Myocyte (in vitro differentiated cells): ENCODE measurements at places on chromosomes 2 and 18.

DNA sequence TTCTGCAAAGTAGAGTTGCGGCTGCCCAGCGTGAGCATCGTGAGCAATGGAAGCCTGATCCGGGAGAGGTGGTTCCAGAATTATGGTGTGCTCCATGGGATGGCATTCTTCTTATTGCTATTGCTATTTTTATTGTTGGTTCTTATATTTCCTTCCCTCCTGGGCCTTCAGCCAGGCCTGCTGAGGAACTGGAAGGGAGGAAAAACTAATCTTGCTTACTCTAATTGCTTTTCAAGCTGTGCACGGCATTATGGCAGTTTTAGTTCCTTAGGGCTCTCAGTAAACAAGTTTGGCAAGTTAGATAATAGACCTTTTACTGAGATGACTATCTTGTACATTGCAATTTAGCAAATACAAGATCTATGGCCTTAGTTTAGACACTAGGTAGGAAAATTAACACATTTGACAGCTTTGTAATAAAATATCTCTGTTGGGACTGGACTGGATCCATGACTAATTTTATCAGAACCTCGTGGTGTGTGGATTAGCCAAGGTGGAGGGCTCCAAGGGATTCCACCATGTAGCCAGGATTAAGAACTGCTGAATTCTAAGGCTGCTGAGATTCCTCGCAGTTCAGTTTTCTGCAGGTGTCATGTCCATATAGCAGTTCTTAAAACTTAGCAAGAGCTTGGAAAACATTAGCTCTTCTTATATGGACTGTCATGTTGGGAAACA, 6.0 kb downstream of the RSAD2 start:
- no peak for DNase-seq

- no peak for DNase-seq
Observed at GRCh38 chr2:17667898-17668297, 85.7 kb downstream of the SMC6 start.

- no peak for DNase-seq
Observed at GRCh38 chr18:56662063-56662408, 10.9 kb downstream of the WDR7 start.

DNA sequence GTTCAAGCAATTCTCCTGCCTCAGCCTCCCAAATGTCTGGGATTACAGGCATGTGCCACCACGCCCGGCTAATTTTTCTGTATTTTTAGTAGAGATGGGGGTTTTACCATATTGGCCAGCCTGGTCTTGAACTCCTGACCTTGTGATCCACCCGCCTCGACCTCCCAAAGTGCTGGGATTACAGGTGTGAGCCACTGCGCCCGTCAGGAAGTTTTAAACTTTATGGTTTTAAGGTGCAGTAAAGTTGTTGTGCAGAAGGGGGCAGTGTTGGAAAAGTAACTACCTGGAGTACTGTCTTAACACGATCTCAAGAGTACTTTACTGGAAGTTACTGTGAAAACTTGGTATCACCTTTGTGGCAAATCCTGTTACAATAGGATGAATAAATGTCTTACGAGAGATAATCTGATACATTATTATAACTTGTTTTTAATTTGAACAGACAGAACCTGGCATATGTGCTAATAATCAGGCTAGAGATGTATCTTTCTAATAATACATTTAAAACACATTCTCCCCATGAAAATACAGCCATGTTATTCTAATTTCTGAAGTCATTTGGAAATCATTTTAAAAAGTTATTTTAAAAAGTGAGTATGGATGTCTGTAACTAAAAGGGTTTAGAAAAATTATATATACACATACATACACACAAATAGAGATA, 10.8 kb downstream of the SPDYA start:
- DNase-seq = peak; percentile 60

DNA sequence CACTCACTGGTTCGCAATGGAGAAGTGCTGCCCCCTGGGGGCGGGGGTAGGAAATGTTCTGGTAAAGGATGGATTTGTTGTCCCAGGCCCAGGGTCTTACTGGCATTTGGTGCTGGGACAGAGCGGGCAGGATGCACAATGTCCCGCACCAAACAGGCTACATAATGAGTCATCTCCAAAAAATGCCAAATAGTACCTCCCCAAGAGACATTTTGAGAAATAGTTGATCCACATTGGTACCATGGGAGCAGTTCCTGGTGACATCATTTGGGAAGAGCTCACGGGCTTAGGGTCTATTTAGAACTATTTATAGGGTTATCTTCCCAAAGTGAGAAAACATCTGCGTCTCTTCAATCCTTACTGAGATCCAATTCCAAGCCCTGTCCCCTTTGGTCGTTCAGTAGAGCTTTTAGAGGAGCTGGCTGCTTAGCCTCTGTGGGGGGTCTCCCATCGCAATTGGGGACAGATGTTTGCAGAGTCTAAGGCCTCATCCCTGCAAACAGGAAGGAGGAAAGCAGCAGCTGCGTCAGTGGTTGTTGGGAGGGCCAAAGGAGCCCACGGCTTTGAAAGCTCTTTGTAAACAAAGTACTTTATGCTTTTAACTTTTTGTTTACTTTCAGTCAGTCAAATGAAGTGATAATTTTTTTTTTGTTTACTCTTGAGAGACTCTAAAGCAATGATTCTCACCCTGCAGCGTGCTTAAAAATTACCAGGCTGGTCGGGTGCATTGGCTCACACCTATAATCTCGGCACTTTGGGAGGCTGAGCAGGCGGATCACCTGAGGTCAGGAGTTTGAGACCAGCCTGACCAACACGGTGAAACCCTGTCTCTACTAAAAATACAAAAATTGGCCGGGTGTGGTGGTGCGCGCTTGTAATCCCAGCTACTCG, 49.3 kb downstream of the GREB1 start:
- DNase-seq = peak; percentile 77

DNA sequence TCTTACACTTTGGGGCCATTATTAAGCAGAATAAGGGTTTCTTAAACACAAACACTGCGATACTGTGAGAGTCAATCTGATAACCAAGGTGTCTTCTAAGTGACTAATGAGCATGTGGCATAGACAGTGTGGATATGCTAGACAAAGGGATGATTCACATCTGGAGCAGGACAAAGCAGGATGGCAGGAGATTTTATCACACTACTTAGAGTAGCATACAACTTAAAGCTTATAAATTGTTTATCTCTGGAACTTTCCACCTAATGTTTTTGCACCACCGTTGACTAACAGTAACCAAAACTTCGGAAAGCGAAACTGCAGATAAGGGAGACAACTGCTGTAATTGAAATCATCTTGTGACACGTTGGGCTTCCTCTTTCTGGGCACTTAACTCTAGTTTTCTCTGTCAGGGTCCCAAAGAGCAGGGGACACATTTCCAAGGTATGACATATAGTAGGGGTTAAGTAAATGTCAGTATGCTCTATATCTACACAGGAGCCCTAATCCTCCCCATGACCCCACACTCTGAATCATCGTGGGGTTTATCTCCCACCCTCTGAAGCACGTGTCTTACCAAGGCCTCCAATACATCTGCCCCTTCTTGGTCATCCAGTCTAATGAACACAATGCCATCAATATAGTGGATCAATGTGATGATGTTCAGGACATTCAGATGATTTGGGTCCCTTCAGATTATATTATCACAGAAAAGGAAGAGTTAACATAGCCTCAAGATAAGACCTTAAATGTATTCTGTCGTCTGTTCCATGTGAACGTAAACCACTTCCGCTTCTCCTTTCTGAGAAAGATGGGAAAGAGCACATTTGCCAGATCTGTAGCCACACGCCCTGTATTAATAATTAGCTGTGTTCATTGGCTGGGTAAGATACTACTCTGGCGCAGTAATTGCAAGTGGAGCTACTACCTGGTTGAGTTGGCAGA, 78.7 kb downstream of the FTCDNL1 start:
- DNase-seq = no peak

- peak; percentile 61 for DNase-seq
Observed at GRCh38 chr2:127045792-127046501, 61.0 kb downstream of the BIN1 start.

- DNase-seq = no peak
Observed at GRCh38 chr2:63789338-63790020, 52.2 kb upstream of the UGP2 start.

DNA sequence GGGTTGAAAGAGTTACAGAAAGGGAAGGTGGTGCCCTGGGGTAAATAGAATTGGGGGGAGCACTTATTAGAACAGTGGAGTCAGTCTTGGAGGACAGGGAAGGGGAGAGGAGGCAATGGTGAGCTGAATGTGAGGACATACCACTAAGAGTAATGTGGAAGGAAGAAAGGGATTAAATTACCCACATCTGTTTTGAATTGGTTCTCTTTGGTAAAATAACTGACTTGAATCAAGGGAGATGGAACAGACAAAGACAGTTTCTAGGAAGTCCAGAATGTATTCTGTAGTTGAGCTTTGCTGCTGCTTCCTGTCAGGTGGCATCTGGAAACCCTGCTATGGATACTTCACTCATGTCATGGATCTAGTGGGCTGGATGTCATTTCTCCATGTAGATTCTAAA, 6.7 kb downstream of the SETBP1 start:
- DNase-seq = no peak

DNA sequence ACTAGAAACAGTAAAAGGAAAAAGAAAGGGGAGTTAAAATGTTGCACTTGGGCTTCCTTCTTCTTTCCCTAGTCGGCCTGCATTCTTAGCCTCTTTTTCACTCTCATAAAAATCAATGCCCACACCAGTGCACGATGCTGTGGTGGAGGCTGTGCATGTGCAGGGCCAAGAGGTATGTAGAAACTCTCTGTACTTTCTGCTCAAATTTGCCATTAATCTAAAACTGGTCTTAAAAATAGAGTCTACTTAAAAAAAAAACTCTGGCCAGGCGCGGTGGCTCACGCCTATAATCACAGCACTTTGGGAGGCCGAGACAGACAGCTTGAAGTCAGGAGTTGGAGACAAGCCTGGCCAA, 11.1 kb downstream of the TRAPPC8 start:
- DNase-seq = no peak

GRCh38 chr2:158202161-158202815, 100.6 kb downstream of the UPP2 start:
- peak; percentile 13 for DNase-seq

DNA sequence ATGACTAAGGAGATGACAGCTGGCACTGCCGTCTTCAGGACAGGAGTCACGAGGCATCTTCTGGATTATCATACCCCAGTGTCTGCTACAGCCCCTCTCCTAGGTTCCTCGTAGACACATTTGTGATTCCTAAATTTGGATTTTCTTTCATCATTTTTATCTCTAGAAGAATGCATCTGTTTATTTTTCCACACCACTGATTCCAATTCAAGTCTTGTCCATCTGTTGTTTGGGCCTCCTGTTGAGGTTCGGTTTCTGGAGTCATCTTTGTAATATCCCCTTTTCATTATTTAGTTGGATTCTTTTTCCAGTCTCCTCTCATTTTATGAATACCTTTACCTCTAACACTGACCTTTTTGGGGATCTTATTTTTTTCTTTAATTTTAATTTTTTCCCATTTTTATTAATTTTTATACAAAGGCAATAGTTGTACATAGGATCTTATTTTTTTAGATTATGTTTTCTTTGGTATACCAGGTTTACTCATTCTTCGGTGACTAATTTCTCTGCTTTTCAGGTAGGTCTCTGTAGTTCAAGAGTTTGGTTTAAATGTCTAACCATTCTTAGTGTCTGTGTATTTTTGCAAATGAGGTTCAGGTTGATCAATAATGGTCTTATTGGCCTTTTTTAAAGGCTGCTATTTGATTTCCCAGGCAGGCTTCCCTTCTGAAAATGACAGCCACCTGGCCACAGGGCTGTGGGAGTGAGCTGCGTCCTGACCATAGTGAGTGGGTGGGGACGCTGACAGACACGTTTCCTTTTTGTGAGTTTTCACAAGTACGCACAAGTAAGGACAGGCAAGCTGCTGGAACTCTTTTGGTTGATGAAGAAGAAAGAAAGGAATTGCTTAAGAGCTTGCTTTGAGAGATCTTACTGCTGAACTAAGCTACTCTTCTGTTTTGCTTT, 34.5 kb downstream of the FARP2 start:
- DNase-seq = no peak

GRCh38 chr18:41373612-41374011, 581.4 kb upstream of the PIK3C3 start:
- DNase-seq = no peak

- DNase-seq = no peak
Observed at GRCh38 chr2:86237172-86237571, 37.9 kb downstream of the MRPL35 start.

GRCh38 chr18:3911413-3911812, 461.4 kb downstream of the TGIF1 start:
- no peak for DNase-seq

DNA sequence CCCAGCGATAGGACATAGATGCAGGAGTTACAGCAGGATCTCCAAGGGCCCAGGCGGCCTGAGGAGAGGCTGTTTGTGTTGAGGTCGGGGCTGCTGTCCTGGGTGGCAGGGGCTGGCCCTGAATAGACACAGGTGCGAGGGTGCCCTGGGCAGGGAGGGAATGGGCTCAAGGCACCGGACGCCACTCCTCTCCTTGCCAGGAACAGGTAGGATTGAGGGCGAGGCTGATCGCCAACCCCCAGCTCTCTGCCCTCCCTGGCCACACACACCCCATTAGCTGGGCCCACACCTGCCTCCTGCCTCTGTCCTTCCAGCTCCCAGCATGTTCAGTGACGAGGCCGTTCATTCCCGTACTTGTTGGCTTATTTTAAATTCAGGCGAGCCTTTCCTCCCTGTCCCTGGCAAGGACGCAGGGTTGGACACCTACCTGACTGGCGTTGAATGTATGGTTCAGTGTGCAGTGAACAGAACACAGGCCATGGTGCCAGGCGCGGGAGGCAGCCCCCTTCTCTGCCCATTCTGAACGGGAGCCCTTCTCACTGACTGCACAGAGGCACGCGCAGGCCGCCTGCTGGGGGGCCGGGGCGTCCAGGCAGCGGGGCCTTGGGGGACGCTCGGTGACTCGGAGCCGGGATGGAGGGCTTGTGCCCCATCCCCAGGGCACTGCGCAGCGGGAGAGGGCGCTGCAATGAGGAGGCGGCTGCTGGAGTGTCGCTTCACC, 41.3 kb upstream of the SNED1 start:
- no peak for DNase-seq

GRCh38 chr18:60196836-60197606, 175.6 kb downstream of the MC4R start:
- no peak for DNase-seq

GRCh38 chr2:39991298-39991697, 212.2 kb upstream of the THUMPD2 start:
- no peak for DNase-seq

DNA sequence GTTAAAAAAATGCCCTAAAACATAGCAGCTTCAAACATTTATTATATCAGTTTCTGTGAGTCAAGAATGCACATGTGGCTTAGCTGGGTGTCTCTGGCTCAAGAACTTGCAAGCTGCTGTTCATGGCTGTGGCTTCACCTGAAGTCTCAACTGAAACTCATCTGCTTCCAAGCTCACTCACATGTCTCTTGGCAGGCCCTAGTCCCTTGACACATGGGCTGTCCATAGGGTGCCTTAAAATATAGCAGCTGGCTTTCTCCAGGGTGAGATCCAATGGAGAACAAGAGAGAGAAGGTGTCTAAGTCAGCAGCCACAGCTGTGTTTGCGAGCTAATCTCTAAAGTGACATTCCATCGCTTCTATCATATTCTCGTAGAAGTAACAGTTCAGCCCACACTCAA, 152.8 kb downstream of the DSEL start:
- DNase-seq = peak; percentile 52

- no peak for DNase-seq
Observed at GRCh38 chr18:6751222-6751621, 21.7 kb downstream of the ARHGAP28 start.

- no peak for DNase-seq
Observed at GRCh38 chr2:168029071-168029470, 218.3 kb downstream of the STK39 start.

GRCh38 chr18:8756571-8756970, 51.2 kb downstream of the MTCL1 start:
- DNase-seq = no peak

GRCh38 chr2:53969285-53969967, 1.4 kb downstream of the PSME4 start:
- peak; percentile 47 for DNase-seq

GRCh38 chr2:162840598-162841246, 2.2 kb upstream of the KCNH7 start:
- DNase-seq = peak; percentile 85
